ENCODE measurements at places on chromosomes 2 and 18.
A peak's percentile ranks its signal among the peaks of the same experiment; 100 is the strongest.

- DNase-seq: no peak
Observed at GRCh38 chr2:75290600-75291150, 91.4 kb upstream of the TACR1 start.

GRCh38 chr18:44638034-44638540 is 42.6 kb upstream of the SETBP1 start:
- no peak for DNase-seq

DNA sequence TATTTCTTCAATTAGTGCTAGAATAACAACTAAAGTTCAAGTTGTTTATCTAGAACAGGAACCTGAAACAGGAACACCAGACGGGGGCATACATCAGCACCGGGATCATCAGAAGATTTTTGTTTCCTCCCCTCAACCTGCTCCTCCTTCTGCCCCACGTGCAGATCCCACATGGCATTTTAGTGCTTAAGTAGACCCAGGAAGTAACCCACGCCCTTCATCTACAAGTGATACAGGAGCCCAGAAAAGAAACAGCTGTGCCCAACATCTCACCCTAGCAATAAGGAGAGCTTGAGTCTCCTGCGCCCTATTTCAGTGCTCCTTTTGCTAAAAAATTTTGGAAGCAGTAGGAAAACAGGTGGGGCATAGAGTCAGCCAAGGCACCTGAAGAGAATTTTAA is 5.2 kb downstream of the ZNF385B start:
- no peak for DNase-seq

DNA sequence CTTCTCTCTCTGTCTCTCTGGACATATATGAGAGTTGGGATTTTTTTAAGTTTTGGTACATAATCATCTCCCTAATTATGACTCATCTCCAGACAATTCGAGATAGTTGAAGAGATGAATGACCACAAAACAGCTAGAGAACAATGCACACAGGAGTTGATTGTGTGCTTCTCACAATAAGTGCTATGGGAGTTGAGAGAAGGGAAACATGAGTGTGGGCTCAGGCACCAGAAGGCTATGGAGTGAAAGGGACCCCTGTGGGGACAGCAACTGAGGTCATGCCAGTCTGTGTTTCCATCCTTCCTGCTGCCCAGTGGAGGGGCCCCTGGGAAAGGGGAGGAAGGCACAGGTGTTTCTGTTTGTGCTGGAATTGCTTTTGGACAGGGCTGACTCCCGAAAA is 6.5 kb upstream of the YWHAQ start:
- DNase-seq: no peak

- no peak for DNase-seq
Observed at GRCh38 chr2:177302552-177302951, 38.0 kb upstream of the NFE2L2 start.

DNA sequence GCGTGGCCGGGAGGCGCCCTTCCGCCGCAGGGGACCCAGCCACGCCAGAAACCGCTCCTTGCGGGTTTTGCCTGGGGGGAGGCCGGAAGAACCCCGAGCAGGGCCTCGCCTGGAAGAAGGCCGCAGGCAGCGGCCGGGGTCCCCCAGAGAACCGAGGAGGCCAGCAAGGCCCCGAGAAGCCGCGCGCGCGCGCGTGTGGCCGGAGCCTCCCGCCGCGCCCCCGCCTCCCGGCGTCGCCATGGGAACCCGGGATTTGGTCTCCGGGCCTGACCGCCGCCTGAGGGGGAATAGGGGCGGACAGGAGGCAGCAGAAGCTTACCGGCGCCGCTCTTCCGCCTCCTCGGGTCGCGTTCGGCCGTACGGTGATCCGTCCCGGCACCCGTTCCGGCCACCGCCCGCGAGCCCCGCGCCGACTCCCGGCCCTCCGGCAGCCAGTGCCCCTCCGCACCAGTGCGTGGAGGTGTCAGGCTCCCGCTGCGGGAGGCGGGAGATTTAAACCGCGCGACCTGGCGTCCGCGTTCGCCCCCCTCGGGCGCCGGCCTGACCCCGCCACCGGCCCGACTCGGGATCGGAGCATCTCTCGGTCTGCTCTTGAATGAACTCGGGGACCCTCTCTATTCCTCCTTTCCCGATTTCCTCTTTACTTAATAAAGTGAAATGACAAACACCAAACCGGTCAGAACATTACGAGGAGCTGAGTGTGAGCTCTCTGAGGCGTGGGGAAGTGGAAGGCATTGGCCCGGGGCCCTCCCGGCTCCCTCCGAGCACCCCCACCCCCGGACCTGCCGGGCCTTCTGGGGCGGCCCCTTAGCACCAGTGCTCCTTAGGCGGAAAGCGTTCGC is at the start of gene ICA1L:
ICA1L (minus strand) TSS at position 467 of the 842 bp plus-strand sequence. CDS start 42,757 bp downstream, outside the sequence.
- peak; percentile 42 for DNase-seq

GRCh38 chr2:218576854-218577253 is 8.2 kb downstream of the CNOT9 start:
- no peak for DNase-seq

- no peak for DNase-seq
Observed at GRCh38 chr2:180753809-180754761, 226.3 kb upstream of the UBE2E3 start.

DNA sequence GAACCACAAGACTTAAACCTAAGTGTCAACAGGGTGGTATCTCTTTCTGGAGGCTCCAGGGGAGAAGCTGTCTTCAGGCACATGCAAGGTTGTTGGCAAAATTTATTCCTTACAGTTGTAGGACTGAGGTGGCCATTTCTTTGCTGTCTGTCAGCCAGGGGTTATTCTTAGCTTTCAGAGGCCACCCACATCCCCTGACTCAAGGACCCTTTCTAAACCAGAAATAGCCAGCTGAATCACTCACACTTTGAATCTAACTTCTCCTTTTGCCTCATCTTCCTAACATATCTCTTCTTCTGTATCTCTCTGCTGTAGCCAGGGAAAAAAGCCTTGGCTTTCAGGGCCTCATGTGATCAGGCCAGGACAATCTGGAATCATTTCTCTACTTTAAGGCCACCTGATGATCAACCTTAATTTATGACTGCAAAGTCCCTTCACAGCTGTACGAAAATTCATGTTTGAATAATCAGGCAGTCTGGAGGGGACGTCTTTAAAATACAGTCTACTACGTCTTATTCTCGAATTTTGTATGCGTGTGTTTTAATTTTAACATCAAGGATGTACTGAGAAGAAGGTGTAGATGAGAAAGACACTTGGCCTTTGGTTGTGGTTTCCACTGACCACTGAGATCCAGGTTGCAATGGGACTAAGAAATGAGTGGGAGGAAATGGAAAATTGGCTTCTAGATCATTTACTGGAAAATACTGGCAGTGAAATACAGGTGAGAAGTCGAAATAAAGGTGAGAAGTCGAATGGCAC is 90.4 kb downstream of the DOCK10 start:
- no peak for DNase-seq

DNA sequence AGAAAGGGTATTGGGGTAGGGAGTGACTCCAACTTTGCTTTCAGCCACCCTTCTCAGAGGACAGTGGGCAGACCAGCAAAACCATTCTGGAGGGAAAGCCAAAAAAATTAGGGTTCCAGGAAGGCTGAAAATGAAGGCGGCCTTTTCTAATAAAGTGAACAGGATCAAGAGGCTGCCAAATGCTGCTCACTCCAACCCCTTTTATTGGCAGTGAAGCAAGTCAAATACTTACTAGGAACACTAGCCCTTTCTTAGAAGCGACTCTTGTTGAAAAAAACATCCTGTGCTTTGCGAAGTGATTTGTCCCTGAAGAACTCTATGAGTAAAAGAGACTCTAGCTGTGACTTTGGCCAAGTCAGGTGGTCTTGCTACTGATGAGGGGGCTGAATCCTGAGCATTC is 83.6 kb upstream of the CYP1B1 start:
- DNase-seq: no peak

GRCh38 chr2:239590276-239590675 is 189.5 kb upstream of the HDAC4 start:
- DNase-seq: no peak

DNA sequence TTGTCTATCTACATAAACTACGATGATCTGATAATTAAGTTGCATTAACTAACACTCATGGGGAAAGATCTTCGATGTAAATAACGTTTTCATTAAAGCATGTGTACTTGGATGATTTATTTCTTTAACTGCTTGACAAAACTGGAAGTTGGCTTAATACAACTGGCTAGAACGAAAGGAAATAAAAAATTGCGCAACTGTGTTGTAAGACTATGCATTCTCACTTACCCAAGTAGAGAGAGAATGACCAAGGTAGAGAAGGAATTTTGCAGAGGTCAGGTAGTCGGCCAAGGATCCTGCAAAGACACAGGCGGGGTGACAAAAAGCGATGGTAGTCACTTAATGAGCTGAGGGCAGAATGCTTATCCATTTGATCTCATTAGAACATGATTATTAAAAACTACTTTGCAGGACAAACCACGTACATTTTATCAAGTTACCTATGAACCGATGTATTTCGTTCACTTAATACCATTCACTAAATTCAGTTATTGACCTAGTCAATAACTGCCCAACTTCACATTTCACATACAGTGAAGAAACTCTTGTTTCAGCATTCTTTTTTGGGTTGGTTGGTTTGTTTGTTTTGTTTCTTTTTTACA is 900 bp downstream of the SLC40A1 start:
- DNase-seq: no peak
